Esophagus muscularis mucosa (tissue), 4 donors: ENCODE measurements at places on chromosomes 16 and 17. TPM values are rescaled to one million over a fixed set of nuclear protein-coding genes. Genes with fewer than 3 reads are reported as not detected.

- H3K4me1 ChIP-seq: peaks cover 49% of the 10 kb centered on the region
- no peak for DNase-seq
- no peaks in the 10 kb centered on the region for H3K36me3 ChIP-seq
Measured at GRCh38 chr17:58324056-58324408, 4.6 kb downstream of the TSPOAP1 start.

DNA sequence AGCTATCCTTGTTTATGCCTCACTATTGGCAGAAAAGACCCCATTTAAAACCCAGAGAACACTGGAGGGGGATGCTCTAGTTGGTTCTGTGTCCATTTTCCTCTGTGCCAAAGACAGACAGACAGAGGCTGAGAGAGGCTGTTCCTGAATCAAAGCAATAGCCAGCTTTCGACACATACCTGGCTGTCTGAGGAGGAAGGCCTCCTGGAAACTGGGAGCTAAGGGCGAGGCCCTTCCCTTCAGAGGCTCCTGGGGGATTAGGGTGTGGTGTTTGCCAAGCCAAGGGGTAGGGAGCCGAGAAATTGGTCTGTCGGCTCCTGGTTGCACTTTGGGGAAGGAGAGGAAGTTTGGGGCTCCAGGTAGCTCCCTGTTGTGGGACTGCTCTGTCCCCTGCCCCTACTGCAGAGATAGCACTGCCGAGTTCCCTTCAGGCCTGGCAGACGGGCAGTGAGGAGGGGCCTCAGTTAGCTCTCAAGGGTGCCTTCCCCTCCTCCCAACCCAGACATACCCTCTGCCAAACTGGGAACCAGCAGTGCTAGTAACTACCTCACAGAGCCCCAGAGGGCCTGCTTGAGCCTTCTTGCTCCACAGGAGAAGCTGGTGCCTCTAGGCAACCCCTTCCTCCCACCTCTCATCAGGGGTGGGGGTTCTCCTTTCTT is 56.1 kb downstream of the IGF2BP1 start:
- no peak for DNase-seq
- H3K36me3 ChIP-seq: no peaks in the 10 kb centered on the region
- H3K27ac ChIP-seq: no peak overlapping the region
- peaks cover 30% of the 10 kb centered on the region for H3K27me3 ChIP-seq
- H3K4me3 ChIP-seq: no peak overlapping the region

- no peak overlapping the region for H3K4me3 ChIP-seq
- H3K4me1 ChIP-seq: no peaks in the 10 kb centered on the region
- DNase-seq: no peak
- H3K36me3 ChIP-seq: peaks cover 52% of the 10 kb centered on the region
- H3K27ac ChIP-seq: no peak overlapping the region
Measured at GRCh38 chr16:1503110-1503955, 10.2 kb downstream of the TELO2 start.

DNA sequence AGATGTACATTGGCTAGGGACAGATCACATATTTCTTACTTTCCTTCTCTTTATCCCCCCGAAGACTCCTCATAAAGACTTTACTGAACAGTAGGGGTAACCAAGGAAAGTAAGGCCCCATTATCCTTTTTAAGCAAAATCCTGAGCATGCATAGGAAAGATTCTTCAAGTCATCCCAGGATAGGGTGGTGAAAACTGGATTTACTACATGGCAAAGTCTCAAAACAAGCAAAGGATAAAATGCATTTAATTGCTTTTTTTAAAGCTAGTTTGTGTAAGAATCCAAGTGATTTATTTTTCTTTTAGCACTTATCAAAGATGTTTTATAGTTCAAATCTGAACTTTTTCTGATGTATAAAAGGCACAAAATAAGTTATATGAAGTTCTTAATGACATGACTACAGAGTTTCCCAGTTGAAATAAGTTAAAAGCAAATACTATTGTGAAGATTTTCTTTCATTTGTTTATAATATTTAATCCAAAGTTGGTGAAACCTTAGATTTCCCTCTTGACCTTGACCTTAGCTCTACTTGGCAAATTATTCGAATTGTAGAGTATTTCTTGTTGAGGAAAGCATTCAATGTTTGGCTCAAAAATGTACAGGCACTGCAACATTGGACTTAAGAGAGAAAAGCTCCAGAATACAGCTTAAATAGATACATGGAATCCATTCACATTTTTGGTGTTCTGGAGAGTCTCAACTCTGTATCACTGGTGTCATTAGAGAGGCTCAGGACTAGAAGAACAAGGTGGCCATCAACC is 104.3 kb downstream of the ABCA8 start:
- H3K4me1 ChIP-seq: peaks cover 2% of the 10 kb centered on the region
- no peak for DNase-seq
- H3K27ac ChIP-seq: no peak overlapping the region

GRCh38 chr17:67137026-67137370 is 92.6 kb downstream of the CACNG1 start:
- no peak for DNase-seq
- H3K27me3 ChIP-seq: no peaks in the 10 kb centered on the region
- H3K27ac ChIP-seq: no peak overlapping the region

LPCAT2 gene
- total RNA-seq: 9.6 TPM

HEATR9 gene
- total RNA-seq: not detected
